ENCODE measurements at places on chromosomes 5 and 9.

GRCh38 chr9:20139763-20140290 lies 351.0 kb upstream of the SLC24A2 start:
- no peak for DNase-seq

DNA sequence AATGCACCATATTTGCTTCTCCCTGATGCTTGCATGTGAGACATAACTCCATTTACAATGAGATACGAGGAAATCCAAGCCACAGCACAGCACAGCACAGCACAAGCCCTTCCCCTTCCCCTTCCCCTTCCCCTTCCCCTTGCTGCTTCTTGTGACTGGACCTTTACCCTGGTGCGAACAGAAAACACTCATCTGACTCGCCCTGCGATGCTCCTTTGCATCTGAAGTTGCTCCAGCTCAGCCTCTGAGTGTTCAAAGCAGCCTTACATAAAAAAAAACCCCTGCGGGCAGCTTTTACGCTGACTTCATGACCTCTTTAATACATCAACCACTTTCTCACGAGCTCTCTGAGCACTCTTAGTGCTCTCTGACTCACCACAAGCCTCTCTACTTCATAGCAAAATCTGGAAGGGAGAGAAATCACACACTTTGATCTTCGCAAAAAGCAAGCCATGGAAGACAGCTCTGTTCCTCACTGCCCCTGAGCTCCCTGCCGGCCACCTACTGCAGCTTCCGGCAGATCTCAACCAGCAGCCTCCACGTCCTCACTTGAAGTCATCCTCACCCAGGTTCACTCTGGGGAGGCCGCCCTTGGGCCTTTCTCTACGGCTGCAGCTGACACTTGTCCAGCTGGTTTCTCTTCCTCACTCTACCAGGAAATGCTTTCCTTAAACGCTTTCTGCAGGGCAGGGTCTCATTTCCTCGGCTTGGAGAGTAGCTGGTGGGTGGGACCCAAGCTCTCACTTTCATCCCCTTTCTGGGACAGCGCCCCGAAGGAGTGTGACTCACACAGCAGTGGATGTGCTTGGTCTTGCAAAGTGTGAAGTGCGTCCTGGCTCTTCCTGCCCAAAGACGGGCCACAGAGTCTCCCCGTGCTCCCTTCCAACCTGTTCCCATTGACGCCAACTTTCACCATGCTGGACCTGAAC lies 5.3 kb downstream of the SLC34A1 start:
- DNase-seq: no peak

DNA sequence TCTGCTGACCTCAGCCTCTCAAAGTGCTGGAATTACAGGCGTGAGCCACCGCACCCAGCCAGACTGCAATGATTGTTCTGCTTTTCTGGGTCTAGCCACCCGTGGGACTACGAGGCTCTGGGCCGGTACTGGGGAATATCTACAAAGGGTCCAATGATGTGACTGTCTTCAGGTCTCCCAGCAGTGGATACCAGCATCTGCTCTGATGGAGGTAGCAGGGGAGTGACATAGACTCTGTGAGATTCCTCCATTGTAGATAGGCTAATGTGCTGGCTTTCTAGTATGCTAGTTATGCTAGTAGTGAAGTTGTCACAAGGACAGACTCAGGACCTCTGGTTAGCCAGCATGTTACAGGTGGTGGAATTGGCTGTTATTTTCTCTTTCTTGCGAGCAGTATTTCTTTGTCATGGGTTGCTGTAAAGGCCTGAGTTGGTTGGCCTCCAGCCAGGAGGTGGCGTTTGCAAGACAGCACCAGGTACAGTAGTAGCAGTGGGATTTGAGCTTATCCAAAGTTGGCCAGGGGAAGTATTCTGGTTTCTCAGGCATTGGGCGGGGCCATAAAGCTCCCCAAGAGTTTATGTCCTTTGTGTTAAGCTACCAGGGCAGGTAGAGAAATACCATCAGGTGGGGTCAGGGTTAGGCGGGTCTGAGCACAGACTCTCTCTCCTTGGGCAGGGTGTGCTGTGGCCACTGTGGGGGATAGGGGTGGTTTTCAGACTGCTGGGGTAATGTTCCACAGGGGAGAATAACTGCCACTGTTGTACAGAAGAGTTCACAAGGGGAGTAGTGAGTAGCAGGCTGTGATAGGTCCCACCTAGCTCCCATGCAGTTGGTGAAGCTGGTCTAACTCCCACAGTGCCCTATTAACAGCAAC lies 105.2 kb downstream of the SGCD start:
- DNase-seq: no peak

DNA sequence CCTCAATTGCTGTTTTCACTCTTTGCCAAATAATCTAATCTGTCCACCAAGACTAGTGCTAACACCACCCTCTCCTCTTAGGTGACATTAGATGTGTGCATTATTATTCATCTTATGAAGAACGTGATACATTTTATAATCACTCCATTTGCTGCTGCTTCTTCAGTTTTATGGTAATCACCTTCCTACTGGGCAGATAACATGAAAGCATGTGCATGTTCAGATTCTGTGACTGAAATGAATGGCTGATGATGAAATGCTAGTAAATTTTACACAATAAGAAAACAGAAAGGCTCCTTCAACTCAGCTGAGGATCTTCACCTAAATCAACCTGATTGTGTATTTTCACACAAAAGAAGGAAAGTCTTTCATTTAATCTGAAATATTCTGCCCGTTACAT lies 577.6 kb downstream of the CSNK1G3 start:
- no peak for DNase-seq

DNA sequence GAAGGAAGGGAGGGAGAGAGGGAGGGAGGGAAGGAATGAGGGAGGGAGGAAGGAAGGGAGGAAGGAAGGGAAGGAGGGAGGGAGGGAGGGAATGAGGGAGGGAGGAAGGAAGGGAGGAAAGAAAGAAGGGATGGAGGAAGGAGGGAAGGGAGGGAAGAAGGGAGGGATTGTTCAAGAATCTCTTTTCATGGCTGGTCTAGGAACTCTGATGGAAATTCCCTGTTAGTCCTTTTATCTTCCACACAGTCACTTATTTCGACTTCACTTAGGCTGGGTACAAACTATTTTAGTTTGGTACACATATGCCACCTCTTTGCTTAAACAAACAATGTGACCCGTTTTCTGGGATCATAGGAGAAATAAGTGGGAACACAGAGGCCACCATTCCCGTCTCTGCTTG lies 435.6 kb upstream of the WWC1 start:
- no peak for DNase-seq

GRCh38 chr9:27145143-27145542 lies 36.1 kb downstream of the TEK start:
- DNase-seq: no peak

GRCh38 chr5:150328515-150328914 lies 25.8 kb upstream of the ARSI start:
- DNase-seq: no peak

DNA sequence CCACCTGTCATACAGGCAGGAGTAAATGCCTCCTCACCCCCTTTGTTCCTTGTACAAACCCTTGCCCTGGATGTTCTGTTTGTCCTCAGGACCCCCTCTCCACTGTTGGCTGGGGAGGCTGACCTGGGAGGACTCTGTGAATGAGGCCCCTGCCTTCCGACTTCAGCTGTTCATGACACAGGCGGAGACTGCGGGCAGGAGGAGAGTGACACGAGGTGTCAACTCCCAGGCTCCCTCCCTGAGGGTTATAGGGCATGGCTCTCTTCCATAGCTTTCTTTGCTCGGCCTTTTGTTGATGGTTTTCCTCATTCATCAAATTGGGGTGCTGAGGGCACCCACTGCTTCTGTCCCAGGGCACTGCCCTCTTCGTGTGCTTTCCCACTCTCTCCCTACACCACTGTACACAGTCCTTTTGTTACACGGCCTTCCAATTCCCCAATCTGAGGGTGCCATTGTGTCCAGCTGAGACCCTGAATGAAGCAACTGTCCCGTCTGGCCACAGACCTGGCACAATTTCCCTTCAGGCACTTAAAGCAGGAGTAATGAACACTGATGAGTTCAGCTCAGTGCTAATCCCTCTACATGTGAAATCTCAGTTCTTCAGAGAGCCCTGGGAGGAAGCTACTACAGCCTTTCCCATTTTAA lies 33.8 kb downstream of the KCNIP1 start:
- DNase-seq: no peak

DNA sequence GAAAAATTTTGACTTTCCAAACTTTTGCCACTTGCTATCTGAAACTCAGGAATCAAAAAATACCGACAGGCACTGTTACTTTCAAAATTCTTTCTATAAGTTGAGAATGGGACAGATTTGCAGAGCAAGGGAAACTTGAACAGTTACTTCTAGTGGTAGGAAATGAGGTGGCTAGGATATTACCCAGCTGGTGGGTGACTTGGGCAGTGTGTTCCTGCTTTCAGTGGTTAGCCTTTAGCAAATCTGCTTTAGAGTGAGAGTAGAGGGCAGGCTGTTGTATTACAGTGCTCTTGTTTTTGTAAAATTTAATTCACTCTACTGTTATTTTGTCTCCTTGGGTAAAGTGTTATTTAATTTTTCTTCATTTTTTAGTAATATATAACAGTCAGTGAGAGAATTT lies 40.2 kb upstream of the ROPN1L start:
- no peak for DNase-seq

DNA sequence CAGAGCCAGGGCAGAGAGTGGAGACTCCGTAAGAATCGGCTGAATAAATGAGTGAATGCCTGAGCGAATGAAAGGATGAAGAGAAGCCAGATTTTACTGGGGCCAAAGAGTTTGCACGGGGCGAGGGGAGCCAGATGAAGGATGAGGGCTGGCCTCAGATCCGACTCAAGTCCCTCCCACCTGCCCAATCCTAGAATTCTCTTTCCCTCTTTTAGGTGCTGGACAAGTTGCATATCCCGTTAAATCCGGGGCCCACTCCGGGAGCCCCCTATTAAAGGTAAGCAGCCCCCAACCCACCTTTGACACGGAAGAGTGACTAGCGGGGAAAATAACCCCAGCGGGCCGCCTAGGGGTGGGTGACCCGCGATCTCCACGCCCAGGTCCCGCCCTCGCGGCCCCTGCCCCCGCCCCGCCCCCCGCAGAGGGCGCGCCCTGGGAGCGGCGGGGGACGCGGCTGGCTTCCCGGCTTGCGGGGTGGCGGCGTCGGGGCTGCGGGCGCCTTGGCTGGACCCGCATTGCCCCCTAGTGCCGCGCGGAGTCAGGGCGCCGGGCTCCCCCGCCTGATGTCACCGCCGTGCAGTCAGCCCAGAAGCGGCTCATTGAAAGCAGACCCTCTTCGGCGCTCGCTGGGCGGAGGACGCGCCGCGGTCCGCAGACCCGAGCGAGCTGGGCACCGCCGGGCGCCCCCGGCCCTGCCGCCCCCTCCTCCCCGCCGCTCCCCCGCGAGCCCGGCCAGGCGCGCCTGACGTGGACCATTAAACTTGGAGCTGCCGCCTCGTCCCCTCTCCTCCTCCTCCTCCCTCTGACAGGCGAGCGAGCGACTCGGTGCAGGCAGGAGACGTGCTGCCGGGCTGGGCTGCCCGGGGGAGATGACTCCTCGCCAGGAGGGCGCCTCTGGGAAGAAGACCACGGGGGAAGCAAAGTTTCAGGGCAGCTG lies at the start of gene ADRA1B:
TSS of gene ADRA1B (plus strand) at position 579 of the 937 bp plus-strand sequence. CDS start 424 bp downstream, outside the sequence.
- peak; percentile 38 for DNase-seq

GRCh38 chr5:16592255-16592654 lies 24.5 kb downstream of the RETREG1 start:
- no peak for DNase-seq

- DNase-seq: no peak
Measured at GRCh38 chr9:133167769-133168168, 4.1 kb upstream of the GBGT1 start.

- no peak for DNase-seq
Measured at GRCh38 chr9:101098392-101098791, 69.9 kb downstream of the PLPPR1 start.

GRCh38 chr9:109880276-109881169 lies 100.5 kb downstream of the PALM2AKAP2 start:
- DNase-seq: no peak

GRCh38 chr9:112174965-112175795 lies at the start of gene SUSD1:
Gene SUSD1 (minus strand): TSS chr9:112175297. CDS start chr9:112175235, 62 bp downstream.
- DNase-seq: no peak

DNA sequence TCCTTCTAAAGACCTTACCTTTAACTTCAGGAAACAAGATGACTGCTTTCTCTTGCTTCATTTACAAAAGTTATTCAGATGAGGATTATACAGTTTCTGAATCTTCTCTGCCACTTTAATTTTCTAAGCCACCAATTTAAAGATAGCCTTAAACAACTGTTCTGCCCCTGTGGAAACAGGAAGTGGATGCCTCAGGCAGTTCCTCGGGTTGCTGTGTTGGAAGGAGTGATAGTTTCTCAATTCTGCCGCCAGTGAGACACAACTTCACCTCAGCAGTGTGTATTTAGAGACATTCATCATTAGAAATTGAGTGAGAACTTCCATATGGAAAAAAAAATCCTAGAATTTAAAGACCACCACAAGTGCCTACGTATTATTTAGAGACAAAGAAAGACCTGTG lies 475.1 kb upstream of the WWC1 start:
- no peak for DNase-seq

DNA sequence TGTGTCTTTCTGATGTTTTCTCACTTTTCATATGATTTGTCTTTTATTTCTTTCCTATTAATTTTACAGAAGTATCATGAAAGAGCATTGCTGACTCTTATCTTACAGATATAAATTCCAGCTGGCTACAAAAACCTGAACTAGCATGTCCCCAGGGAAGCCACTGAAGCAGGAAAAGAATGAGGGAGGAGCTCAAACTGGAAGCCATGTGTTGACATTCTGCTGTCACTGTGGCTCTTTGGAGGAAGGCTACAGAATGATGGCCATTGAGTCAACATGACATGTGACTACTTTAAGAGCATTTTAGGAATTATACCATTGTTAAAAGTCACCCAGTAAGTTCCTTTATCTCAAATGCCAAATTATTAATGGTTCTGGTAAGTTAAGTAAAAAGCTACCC lies 638.3 kb upstream of the DMAC1 start:
- DNase-seq: no peak

- no peak for DNase-seq
Measured at GRCh38 chr5:115898656-115899055, 56.9 kb downstream of the AP3S1 start.

DNA sequence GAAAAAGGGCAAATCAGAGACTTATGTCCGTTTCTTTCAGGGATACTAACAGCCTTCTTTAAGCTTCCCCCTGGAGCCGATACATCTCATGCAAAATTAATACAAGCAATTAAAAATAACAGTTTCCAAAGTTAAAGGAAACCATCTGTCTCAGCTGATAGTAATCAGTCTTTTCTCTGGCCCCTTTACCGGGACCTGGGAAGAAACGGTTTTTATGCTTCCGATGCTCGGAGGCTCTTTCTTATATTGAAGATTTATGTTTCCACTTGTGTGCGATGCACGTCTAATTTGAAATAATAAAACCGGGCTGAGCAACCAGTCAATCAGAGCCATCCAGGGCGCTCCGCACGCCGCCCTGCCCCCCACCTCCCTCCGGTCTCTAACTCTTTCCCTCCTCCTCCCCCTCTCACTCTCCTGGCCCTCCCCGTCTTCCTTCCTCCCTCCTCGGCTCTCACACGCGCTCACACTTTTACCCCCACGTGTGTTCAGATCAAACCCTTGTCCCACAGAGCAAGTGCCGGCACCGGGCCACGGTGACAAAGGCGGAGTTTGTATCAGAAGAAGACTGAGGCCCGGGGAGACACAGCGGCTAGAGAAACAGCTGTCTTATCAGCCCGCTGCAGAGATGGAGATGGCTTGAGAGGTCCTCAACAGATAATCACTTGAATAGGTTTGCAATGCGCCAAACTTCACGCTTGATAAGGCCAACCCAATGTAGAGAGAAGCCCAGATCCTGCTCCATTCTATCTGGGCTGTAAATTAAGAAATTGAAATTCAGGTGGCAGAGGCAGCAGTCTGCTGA lies 5.1 kb upstream of the ELAVL2 start:
- no peak for DNase-seq

Measured in substantia nigra (tissue), 51 donors.